CD4-positive, alpha-beta T cell treated with Interleukin-4 for 4 hours (primary cell): ENCODE measurements at places on chromosomes 7 and 10.

DNA sequence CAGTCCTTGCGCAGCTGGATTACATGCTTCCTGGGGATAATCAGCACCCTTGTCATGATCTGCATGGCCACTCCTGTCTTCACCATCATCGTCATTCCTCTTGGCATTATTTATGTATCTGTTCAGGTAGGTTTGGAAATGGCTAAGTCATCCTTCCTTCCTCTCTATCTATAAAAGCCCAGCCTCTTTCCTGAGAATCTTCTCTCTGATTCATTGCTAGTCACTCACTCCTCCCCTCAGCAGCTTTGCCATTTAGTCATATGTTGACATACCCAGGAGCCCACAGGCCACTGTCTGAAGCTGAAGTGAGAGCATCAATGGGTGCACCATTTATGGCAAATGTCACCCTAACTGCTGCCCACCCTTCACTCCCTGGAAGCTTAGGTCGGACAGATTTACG, 52.0 kb downstream of the ABCC2 start:
- no peak for DNase-seq

DNA sequence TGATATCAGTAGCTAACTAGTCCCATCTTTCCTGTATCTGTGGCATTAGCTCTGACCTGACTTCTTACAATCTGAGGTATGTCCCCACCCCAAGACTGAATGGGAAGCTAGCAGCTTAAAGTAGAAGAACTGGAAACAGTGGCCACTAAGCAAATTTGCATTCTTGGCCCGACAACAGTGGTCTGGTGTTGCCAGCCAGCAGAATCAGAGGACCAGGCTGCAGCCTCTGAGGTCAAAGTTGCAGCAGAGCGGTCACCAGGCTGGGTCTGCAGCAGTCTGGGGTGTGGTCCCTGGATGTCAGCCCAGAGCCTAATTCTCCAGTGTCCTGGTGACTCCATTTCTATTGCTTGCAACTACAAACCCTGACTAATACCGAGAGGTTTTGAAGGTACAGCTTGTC, 26.3 kb downstream of the FAM107B start:
- no peak for DNase-seq

GRCh38 chr7:11212080-11212711, 238.5 kb downstream of the PHF14 start:
- peak; percentile 62 for DNase-seq

DNA sequence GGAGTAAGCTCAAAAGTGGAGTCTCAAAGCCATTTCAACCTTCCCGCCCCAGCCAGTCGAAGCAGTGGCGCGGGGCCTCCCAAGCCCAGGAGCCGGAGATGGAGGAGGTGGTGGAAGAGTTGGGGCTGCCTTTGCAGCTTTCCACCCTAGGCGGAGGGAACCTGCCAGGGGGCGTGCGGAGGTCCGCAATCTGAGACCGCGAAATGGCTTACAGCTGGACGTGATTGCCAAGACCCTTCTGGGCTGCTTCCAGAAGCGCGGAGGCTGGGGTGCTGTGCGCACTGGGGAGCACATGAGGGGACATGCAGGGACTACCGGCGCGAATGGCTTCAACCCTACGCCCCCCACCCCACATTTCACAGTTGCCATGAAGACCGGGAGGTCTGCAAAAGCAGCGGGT, 86.2 kb downstream of the PRR15 start:
- DNase-seq: no peak

GRCh38 chr7:33905389-33906032, at the start of gene BMPER:
TSS of gene BMPER (plus strand) at chr7:33905539. CDS start at chr7:33905614, 75 bp downstream.
- no peak for DNase-seq

DNA sequence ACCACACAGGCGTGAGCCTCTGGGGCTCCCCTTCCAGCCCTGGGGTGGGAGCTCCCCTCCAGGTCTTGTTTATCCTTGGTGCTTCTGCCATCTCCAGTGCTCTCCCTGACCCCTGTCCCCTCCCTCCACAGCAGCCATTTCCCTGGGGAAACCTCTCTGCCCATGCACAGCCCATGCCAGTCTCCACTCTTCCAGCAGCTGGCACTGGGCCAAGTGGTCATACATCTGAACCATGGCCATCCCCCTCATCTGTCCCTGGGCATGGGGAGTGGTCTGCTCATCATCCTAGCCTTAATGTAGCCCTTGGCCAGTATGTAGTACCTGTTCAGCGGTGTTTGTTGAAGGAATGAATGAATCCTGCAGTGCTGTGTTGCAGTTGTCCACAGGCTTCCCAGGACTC, 172.4 kb upstream of the ZNF32 start:
- no peak for DNase-seq

DNA sequence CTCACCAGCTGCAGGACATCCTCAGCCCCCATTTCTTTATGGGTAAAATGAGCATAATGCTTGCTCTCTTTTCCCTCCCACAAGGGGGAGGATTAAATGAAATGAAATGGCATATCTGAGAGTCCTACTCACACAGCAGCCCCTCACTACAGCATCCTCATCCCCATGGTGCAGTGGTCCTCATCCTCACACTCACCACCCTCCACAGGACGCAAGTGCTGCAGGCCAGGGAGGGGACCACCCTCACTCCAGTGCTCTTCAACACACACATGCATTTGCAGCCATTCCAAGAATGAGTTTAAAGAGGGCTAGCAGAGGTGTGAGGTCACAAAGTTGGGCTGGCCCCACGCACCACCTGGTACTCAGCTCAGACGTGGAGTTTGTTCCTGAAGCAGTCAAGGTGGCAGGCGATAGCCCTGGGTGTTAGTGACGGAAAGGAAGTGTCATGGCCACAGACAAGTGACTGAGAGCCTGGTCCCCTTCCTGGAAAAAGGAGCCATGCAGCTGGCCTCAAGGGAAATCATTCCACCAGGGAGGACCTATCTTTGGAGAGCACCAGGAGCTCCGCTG, 234.0 kb downstream of the TNS3 start:
- DNase-seq: no peak

DNA sequence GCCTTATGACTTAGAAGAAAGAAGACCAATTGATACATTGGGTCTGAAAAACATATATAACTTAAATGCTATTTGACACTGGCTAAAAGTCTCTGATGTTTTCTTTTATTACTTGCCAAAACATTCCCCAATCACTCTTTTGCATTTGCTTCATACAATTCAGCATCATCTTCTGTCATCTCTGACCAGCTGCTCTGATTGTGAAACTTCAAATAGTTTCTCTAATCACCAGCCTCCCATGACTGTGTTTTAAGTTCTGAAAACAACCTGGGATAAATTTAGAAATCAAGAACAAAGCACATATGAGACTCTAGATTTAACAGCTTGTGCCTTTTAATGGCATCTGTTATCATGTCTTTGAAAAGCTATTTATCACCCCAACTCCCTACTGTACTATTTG, 208.4 kb upstream of the KCND2 start:
- no peak for DNase-seq

DNA sequence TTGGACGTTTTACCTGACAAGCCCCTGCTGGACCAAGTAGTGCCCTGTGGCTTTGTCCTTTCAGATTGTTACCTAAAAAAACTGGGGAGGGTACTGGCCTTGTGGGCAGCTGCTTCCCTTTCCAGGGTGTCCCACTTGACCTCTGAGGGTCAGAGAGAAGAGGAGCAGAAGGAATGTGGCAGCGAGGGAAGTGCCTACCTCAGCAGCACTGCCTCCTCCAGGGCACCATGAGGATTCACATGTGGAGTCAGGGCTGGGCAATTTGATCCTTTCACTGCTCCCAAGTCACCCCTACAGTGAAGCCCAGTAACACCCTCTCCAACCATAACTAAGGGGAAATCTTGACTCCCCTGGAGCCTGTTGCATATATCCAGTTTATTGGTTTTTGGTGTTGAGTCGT, 64.6 kb downstream of the ITGB1 start:
- no peak for DNase-seq

DNA sequence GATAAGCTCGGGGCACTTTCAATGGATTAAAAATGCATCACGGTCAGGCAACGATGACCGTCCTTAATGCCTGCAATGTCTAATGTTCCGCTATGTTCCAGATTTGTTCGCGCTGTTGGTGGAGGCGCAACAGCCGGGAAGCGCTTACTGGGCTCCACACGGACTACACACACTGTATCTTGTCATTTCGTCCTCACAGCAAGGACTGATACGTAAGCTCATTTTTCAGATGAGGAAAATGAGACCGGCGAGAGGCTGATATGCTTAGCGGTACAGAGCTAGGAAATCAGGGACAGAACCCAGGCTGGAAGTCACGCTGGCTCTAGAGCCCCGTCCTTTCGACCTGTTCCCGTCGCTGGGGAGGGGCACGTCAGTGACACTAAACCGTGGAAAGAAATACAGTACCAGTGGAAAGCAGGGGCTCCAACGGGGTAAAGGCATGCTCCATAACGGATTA, 670 bp downstream of the TPK1 start:
- DNase-seq: peak; percentile 38

- DNase-seq: no peak
Measured at GRCh38 chr10:33381451-33382215, 47.2 kb upstream of the NRP1 start.

GRCh38 chr7:97819161-97819560, 53.0 kb downstream of the ASNS start:
- no peak for DNase-seq

DNA sequence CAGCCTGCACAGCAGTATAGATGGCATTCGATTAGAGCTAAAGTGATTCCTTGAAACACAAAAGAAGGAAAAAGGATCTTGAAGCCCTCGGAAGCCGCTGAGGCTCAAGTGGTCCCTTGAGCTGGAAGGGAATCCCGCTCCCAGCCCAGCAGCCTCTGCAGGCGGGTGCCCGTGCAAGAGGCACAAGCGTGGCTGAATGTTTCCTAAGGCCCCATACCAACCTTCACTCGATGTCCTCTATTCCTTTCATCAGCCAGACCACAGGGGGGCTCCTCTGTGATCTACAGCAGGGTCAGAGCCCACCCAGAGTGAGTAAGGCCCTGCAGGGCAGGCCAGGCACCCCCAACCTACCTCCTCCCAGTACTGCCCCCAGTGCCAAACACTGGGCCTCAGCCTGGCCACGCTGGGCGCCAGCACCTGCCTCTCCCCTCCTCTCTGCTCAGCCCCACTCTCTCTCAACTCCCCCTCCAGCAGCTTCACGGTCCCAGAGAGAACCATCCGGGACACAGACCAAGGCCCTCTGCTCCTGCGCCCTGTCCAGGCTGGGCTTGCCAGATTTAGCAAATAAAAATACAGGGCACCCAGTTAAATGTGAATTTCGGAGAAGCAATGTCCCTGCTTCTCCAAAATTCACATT, 30.5 kb downstream of the EBF3 start:
- DNase-seq: no peak

- DNase-seq: peak; percentile 26
Measured at GRCh38 chr10:121886997-121887622, 40.7 kb downstream of the ATE1 start.

DNA sequence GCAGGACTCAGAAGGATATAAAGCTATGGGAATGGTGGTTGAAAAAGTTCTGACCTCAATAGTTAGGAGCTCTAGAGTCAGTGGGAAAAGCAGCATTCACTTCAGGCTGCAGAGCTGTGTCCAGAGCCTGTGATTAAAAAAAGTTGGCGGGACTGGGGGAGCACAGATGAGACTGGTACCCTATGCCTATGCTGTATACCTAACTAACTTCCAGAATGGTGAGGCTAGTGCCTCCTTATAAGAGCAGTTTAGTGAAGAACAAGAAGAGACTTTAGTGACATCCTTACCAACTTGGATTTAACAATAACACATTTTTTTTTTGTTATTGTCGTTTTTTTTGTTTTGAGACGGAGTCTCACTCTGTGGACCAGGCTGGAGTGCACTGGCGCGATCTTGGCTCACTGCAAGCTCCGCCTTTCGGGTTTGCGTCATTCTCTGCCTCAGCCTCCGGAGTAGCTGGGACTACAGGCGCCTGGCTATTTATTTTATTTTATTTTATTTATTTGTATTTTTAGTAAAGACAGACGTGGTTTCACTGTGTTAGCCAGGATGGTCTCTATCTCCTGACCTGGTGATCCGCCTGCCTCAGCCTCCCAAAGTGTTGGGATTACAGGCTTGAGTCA, 6.6 kb upstream of the ZNF282 start:
- DNase-seq: no peak

DNA sequence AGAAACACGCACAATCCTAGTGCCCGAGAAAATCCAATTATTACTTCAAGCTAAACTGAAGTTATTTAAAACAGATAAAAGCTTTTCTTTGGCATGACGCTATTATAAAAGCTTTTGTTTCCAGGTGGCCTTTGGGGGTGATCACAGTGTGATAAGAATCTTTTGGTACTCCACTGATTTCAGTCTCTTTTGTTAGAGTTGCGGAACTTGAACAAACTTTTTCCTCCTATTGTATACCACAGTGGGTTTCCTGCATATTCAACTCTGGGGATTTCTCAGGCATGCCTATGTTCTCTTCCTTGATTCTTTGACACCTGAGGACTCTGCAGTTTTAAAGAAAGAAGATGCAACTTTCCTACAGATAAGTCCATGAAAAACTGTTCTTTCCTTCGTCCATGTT, 99.7 kb upstream of the PITRM1 start:
- DNase-seq: no peak

DNA sequence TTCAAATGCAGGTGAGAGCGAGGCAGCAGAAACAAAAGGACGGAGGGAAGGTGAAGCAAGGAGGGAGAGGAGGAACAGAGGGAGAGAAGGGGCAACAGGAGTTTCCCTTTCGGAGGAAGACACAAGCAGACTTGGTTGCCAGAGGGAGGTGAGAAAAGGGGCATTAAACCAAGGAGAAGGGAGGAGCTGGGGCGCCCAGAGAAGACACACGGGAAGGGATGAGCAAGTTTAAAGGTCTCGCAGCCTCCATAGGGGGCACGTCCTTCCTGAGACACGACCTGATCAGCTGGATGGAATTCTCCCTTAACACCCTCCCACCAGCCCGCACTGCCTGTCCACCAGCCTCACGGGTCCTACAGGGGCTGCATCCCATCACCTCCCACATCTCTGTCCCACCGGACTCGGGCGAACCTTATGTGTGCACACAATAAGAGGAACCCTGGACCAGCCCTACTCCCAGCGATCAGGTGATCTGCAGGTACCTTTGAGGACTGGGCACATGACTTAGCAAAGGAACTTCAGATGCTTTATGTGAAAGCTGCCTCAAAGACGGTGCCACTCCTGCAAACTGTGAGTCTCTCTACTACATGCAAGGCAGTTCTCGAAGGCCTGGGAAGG, 251.2 kb downstream of the TNS3 start:
- DNase-seq: no peak

DNA sequence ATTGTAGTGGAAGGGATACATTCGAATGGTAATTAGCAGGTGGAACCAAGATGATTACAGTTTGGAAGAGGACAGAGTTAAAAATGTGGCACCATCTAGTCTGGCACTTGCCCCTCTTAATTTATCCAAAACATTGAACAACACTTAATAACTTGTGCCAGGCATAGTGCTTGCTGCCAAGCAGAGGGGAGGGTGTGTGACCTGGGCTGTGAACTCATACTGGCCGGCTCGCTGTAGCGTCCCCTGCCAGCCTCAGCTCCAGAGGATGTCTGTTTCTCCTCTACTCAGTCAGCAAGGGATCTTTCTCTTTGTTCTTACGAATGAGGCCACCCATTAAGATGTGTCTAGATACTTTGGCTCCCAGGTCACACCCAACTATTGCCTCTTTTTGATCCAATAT, 179.4 kb upstream of the INHBA start:
- no peak for DNase-seq
